GOT3 (cell line): ENCODE measurements at places on chromosomes 2 and 18.

DNA sequence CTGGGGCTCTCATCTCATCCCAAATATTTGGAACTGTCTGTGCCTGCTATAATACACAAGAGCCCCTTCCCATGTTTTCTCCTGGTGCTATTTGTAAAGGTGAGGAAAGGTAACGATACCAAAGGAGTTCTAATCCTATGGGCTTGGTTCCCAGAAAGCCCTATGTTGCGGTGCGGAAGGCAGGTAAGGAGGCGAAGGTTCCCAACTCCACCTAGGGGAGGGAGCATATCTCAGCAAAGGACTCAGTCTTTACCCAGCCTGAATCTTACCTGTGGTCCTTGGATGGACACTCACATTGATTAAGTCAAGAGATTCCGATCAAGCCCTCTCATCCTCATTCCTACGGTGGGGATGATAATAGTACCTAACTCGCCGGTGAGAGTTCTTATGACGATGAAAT, 140.1 kb downstream of the BCL2 start:
- no peak for DNase-seq

DNA sequence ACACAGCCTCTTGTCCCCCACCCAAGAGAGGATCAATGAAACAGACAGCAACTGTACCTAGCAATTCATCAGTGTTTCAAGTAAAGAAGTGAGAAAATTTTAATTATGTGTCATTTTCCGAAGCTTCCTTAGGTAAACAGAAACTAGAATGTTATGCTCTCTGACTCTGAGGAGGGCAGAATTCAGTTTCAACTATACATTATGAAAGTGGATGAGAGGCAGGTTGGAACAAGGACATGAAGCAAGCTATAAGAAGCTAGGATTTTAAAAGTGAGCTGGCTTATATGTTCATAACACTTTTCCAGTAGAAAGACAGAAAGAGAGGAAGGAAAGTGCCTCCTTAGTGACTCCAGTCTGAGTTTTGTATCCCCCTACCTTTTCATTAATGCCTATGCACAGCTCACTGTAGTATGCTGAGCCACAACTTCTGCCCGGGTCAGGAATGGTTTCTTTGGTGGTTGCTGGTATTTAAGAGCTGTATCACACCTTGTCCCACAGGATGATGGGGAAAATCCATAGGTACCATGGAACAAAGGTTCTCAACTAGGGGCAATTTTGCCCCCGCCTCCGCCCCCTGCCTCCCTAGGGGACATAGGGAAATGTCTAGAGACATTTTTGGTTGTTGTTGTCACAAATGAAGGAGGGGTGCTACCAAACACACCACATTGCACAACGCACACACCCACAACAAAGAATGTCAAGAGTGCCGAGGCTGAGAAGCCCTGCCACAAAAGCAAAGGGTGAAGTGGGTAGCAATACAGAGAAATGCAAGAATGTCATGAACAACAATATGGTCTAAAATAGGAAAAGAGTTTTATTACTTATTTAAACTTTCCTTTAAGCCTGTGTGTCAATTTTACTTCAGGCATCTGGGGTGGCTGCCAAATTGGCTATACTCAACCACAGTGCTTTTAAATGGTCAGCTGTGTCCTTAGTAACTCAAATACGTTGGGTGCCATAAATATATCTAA, 161.0 kb upstream of the ZFP36L2 start:
- no peak for DNase-seq

GRCh38 chr18:55310863-55311262, 277.1 kb downstream of the TCF4 start:
- DNase-seq, result no peak

- no peak for DNase-seq
Measured at GRCh38 chr2:14781142-14781541, 148.6 kb downstream of the LRATD1 start.

GRCh38 chr2:241924069-241924908, 54.8 kb downstream of the RTP5 start:
- DNase-seq, result no peak

GRCh38 chr2:135525786-135526185, 5.2 kb downstream of the ZRANB3 start:
- no peak for DNase-seq

DNA sequence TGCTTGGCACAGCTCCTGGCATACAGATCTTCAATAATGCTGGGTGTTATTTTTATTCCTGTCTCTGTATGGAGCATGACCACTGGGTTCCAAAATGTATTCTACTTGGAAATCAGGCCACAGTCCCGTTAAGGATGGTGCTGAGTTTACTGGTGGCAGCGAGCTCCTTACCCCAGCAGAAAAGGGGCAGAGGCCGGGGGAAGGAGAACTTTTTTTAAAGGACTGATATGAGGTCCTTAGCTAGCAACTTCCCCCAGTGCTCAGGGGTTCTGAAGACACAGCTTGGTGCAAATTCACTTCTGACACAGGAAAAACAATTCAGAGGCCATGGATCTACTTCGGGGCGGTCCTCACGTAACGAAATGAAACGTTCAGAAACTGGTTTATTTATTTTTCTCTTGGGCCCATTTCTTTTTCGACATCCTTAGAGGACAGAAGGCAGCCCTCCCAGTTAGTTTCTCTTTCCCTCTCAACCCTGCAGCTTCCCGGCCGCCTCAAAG, 872 bp downstream of the RDH14 start:
- DNase-seq, result no peak

DNA sequence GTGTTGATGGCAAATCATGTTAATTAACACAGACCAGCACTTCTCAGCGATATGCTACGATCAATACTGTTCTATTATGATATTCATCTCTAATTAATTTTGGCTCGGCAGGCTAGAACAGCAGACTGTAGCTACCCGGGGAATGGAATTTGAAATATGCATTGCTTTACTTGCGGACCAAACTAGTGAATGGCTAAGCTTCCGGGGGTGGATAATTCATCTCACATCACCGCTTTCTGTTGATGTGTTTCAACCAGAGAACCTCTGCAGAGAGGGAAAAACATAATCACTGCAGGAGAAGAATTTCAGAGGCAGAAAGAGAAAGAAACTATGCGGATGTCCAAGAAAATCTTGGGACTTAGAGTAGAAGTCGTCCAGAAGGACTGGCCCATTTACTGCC, 490.9 kb downstream of the STK39 start:
- no peak for DNase-seq

DNA sequence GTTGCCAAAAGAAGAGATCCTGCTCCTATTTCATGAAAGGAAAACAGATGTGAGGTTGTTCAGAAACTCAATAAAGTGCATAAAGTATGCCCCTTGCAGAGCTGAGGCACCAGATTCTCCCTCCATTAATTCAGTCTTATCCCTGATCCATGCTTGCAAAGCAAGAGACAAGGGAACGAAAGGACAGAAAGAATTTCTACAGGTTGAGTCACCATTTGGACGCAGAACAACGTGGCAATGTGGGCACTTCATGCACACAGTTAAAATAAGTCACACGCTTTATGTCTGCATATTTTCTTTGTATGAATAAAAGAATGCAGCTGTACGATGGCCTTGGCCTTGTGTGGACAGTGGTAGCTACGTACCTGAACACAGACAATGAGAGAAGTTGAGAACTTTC, 321.7 kb upstream of the REV1 start:
- no peak for DNase-seq

GRCh38 chr18:73653827-73654226, 493.8 kb downstream of the FBXO15 start:
- no peak for DNase-seq

GRCh38 chr18:36149514-36150289, 20.0 kb downstream of the ELP2 start:
- DNase-seq, result no peak

DNA sequence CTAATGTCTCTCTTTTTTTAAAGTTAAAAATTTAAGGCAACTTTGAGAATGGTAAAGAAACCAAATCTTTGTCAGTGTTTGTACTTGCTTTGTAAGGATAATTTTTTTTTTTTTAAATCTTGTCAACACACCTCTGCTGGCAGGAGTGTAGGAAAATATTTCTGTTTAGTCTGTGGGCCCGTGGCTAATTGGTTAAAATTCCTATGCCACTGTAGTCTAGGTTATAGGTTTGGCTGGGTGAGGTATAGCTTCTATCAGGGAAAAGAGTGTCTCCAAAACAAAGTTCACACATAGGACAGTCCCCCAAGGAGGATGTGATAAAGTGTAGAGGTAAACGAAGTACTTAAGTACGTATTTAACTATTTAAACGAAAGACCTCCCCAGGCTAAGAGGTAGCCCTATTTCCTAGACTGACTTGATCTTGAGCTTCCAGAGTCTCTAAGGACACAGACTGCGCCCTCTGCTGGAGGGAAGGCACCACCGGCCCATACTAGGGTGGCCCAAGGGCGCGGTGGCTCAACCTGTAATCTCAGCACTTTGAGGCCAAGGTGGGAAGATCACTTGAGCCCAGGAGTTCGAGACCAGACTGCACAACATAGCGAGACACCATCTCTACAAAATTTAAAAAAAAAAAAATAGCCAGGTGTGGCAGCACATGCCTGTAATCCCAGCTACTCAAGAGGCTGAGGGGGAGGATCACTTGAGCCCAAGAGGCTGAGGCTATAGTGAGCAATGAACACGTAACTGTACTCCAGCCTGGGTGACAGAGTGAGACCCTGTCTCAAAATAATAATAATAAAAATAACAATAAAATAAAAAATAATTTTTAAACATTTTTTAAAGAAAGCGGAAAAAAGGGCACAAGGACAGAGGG, 8.9 kb downstream of the TEX44 start:
- DNase-seq, result no peak

- no peak for DNase-seq
Measured at GRCh38 chr18:75727456-75727855, 300.0 kb upstream of the SMIM21 start.

DNA sequence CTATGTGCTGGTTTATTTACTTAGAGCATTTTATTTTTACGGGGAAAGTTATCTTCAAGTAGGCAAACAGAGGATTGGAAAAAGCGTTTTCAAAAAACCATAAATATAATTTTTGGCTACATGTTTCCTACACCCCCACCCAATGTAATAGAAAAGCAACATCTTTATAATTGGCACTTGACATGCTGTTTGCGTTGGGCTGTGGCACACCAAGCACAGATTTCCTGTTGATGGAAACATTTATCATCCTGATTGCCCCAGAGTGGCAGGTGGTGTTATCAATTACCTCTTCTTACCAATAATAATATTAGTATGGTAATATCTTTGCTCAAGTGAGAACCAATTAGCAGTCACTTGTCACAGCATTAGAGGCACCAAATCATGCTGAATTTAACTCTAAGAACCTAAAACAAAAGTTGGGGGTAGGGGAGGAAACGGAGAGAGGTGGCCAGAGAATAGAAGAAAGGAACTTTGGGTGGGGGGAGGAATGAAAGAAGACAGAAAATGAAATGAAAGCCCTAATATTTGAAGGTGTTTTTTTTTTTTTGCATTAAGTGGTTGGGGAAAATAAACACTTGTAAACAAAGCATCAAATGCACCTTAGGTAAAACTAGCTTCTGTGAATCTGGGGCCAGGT, 3.8 kb upstream of the SALL3 start:
- no peak for DNase-seq

DNA sequence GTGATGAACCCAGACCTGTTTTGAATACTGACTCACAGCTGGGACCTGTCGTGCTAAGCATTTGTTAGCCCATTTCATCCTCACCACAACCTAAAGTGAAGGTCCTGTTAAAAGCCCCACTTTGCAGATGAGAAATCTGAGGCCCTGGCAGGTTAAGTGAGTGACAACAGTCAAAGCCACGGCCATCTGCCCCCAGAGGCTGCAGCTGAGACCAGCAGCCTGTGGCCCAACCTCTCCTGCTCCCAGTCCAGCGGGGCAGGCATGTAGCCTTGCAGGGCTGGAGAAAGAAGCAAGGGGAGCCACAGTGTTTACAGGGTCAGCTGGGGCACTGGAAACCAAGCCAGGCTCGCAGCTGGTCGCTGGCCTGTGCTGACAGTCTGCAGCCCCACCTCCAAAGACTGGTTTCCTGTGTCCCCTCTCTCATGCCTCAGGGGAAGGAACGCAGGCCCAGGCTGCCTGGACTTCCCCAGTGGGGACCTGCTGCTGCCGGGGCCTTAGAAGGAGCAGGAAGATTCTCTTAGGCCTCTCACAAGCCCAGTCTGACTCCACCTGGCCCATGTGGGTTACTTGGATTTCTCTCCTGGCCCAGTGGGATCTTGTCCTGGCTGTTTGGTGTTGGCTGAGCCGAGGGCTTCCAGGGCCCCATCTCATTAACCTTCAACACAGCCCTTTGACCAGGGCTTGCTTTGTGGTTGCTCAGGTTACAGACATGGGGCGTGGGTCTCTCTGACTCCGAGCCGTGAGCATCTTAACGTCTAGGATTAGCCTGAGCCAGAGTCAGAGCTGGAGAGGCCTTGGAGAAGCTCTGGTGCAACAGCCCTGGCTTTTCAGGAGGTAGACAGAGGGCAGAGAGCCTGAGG, 1.7 kb downstream of the INPP5D start:
- DNase-seq, result no peak

DNA sequence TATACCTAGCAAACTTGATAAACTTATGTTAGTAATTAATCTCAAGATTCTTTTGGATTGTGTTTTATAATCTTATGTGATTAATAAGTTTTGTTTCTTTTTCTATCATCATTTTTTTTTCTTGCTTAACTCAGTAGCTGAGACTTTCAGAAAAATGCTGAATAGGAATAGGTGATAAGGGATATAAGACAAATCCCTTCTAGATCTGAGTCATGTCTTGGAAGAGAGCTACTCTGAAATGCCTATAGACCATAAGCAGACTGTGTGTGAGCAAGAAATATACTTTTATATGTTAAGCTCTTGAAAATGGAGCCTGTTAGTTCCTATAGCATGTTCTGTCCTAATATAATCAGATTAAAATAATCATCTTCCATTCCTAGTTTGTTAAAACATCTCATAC, 29.6 kb downstream of the CYBRD1 start:
- DNase-seq, result no peak

- no peak for DNase-seq
Measured at GRCh38 chr2:100707016-100707947, 112.7 kb upstream of the NPAS2 start.

- DNase-seq, result no peak
Measured at GRCh38 chr2:105521616-105522015, 122.8 kb upstream of the FHL2 start.

DNA sequence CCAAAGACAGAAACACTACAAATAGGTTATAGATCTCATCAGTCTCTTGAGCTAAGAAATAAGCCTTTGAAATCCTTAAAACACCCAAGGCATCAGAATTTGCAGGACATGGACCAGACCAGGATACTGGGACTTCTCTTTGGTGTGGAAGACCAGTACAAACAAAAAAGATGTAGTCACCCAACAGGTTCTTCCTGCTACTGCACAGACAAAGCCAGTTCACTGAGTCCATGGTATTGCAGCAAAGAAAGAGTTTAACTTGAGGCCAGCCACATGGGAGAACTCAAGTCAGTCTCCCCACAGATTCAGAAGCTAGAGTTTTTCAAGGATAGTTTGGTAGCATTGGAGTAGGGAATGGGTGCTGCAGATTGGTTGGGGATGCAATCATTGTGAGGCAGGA, 169.6 kb upstream of the NDUFV2 start:
- no peak for DNase-seq

- DNase-seq, result no peak
Measured at GRCh38 chr18:10011061-10011460, 97.2 kb downstream of the VAPA start.

- DNase-seq, result no peak
Measured at GRCh38 chr2:229335877-229336346, 64.8 kb upstream of the PID1 start.
